ENCODE measurements at places on chromosomes 5 and 9. TPM values are rescaled to one million over a fixed set of nuclear protein-coding genes. Genes with fewer than 3 reads are reported as not detected.
A peak's percentile ranks its signal among the peaks of the same experiment; 100 is the strongest.

- no peaks in the 10 kb centered on the region for H3K36me3 ChIP-seq
- DNase-seq, result peak; percentile 69
- H3K27ac ChIP-seq, result no peak overlapping the region
- H3K4me1 ChIP-seq, result no peaks in the 10 kb centered on the region
- H3K27me3 ChIP-seq, result peaks cover 9% of the 10 kb centered on the region
Observed at GRCh38 chr9:119365291-119366027, 3.8 kb downstream of the BRINP1 start.

Gene HAND1
- 2.6 TPM for polyA plus RNA-seq

DNA sequence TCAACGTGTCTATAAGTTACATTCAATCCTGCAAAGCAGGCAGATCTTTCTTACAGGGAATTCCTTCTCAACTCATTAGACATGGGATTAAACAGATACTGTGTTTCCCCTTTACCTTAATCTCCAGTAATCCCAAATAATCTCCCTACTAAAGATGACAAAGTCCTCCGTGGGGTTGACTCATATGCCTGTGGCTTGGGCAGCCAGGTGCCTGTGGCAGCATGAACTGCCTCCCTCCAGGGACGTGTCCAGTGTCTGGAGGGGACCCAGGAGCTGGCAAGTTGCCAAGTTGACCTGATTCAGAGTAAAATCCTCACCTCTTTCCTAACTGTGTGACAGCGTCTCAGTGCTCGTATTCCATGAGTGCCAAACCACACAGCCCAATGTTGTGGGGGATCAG, 94.6 kb upstream of the PTCH1 start:
- H3K4me3 ChIP-seq, result no peak overlapping the region
- H3K27me3 ChIP-seq, result no peaks in the 10 kb centered on the region
- no peak overlapping the region for H3K27ac ChIP-seq
- no peaks in the 10 kb centered on the region for H3K36me3 ChIP-seq
- DNase-seq, result peak; percentile 48

DNA sequence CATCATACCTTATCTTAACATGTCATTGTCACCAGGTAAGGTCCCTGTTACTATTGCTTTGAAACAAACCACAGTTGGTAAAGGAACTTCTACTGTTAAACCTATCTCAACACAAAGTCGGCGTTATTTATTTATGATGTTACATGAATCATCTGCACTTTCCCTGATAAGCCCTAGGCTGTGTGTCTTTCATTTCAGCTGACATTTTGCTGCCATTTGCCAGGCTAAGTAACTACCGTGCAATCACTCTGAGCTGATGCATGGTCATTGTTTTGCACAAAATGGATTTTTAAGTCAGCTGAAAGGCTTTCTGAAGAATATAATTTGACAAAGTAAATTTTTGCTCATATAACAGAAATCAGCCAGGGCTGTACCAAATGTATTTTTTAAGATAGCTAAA, 546.5 kb downstream of the ZNF608 start:
- no peak overlapping the region for H3K4me3 ChIP-seq
- H3K4me1 ChIP-seq, result no peaks in the 10 kb centered on the region
- H3K36me3 ChIP-seq, result no peaks in the 10 kb centered on the region
- H3K27me3 ChIP-seq, result no peaks in the 10 kb centered on the region

DNA sequence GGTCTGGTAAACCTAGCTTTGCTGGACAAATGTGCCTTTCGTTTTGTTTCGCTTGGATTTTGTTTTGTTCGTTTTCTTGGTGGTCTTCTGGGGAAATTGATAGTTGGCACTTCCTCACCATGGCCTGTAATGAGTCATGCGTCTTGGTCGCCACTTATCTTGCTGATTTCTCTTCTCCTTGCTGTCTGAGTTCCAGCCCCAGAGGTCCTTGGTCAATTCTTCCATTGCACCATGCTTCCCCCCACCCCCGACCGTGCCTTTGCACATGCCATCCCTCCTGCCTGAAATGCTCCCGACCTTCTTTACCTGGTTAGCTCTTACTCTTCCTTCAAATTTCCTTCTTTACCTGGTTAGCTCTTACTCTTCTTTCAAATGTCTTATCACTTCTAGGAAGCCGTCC, 168.7 kb upstream of the MSX2 start:
- H3K4me1 ChIP-seq, result no peaks in the 10 kb centered on the region
- no peaks in the 10 kb centered on the region for H3K27me3 ChIP-seq
- H3K4me3 ChIP-seq, result no peak overlapping the region
- no peak for DNase-seq

GRCh38 chr9:85942913-85943709, 2.2 kb downstream of the NAA35 start:
- no peaks in the 10 kb centered on the region for H3K27me3 ChIP-seq
- no peak overlapping the region for H3K27ac ChIP-seq
- DNase-seq, result no peak
- 0 out of 2 replicates have a peak overlapping the region, but pooled peaks have one; percentile 83 for H3K4me3 ChIP-seq
- H3K4me1 ChIP-seq, result peaks cover 4% of the 10 kb centered on the region

DNA sequence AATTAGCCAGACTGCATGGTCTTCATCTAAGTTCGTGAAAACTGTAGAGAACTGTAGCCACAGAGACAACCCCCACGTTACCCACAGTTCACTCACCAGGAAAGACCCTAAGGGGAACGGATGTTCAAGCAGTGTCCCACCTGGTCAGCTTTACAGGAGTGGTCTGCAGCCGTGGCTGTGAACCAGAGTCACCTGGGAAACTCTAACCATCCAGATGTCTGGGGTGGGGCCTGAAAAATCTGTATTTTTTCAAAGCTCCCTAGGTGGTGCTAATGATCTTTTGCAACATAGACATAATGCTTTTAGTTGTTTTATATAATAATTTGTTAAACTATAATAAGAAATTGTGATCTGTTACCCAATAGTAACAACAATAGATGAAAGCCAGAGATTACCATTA, 47.7 kb upstream of the ANGPTL2 start:
- no peak overlapping the region for H3K4me3 ChIP-seq
- DNase-seq, result no peak
- no peaks in the 10 kb centered on the region for H3K27me3 ChIP-seq
- H3K36me3 ChIP-seq, result no peaks in the 10 kb centered on the region
- no peak overlapping the region for H3K27ac ChIP-seq
- H3K4me1 ChIP-seq, result no peaks in the 10 kb centered on the region

DNA sequence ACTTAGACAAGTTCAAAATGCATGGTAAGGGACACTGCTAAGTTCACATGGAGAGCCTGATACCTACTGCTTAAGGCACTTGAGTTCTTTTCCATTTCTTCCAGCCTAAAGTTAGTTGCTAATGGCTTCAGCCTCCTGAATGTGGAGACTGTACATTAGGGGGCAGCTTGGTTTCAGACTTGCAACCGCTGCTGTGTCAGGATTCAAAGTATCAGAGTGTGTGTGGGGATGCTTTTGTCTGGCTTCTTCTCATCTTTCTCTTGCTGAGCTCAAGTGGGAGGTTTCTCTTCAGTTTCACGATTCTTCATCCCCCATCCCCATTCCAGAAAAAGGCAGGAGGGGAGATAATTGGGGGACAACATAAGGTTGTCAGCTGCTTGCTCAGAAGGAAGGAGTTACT, 49.4 kb downstream of the ATP10B start:
- H3K27ac ChIP-seq, result no peak overlapping the region
- H3K27me3 ChIP-seq, result no peaks in the 10 kb centered on the region
- DNase-seq, result no peak

Gene GMCL2
- not detected for polyA plus RNA-seq

DNA sequence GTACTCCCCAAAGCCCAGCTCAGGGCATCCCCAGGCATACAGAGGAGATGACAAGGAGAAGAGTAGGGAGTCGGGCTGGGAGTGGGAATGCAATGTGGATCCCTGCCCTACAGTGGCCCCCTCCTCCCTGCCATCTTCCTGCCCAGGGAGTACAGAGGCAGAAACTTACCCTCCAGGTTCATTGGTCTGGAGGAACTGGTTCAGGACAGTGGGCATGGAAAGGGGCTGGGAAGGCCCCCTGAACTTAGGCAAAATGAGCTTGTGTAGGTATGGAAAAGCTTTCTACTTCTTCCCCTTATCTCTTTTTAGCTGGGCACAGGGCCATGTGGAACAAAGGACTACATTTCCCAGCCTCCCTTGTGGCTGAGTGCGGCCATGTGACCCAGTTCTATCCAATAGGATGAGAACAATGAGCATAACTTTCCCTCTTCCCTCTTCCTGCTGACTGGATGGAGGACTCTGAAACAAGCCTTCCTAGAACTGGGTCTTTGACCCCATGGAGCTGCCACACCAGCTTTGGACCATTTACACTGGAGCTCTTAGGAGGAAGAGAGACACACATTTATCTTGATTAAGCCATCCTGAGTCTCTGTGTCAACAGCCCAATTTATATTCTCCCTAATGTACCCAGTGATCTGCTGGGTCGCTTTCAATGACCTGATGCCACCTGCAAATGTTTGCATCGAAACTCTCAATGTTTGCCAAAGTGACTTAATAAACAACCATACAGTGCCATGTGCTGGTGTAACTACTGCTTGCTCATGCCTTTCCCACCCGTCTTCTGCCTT, 25.0 kb upstream of the HMCN2 start:
- H3K4me1 ChIP-seq, result no peaks in the 10 kb centered on the region
- peak; percentile 84 for DNase-seq
- H3K27ac ChIP-seq, result peak overlapping the region; percentile 54

DNA sequence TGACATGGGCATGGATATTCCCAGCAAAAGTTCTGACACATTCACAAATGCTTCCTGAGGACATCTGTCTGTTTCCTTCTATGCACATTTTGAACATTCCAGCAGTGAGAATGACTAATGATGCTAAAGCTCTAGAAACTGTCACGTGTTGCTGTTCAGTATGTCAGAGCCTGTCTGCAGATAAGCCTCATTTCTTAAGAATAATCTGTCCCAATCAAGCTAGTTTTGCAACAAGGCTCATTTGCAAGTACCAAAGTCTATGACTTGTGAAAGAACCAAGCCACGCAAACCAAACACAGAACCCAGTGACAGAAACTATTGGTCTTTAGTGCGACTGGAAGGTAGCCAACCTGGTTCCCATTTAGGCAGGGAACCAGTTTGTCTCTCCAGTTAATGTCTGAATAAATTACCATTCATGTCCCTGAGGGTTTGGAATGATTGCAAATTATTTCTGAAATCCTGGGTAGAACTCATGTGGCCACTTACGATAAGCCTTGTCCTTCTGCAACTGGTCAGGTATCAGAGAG, 178.5 kb downstream of the C9orf152 start:
- H3K4me3 ChIP-seq, result no peak overlapping the region
- no peaks in the 10 kb centered on the region for H3K4me1 ChIP-seq
- H3K27me3 ChIP-seq, result no peaks in the 10 kb centered on the region
- H3K36me3 ChIP-seq, result no peaks in the 10 kb centered on the region

DNA sequence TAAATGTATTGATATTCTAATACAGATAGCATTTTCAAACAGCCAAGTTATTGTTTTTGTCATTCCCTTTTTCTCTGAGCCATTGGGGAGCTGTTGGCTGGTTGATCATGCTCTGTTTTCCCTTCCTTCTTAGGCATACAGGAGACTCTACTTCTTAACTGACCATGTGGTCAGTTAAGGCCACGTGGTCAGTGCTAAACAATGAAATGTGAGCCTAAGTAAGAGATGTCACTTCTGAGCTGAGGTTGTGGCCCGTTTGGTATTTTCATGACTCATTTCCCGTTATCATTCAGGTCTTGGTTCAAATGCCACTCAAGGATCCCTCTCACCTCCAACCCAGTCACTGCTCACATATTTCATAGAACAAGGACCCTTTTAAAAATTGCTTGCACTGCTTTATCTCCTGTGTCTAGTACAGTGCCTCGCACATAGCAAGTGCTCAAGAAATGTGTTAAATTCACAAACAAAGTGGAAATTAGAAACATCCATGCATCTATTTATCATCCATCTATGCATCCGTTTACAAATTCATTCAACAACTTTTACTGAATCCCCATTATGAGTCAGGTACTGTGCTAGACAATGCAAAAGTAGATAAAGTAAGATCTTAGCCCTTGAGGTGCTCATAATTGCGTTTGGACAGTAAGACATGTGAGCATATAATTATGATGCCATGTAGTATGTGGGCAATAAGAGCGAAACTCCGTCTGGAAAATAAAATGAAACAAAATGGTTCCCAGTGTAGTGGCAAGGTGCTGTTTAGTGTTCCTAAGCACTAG, 50.7 kb downstream of the ARRDC3 start:
- no peaks in the 10 kb centered on the region for H3K27me3 ChIP-seq
- 0 out of 2 replicates have a peak, but pooled peaks cover 8% of the 10 kb centered on the region for H3K4me1 ChIP-seq
- no peaks in the 10 kb centered on the region for H3K36me3 ChIP-seq
- no peak for DNase-seq
- no peak overlapping the region for H3K4me3 ChIP-seq
- no peak overlapping the region for H3K27ac ChIP-seq

Gene DMGDH
- polyA plus RNA-seq, result 0.56 TPM

DNA sequence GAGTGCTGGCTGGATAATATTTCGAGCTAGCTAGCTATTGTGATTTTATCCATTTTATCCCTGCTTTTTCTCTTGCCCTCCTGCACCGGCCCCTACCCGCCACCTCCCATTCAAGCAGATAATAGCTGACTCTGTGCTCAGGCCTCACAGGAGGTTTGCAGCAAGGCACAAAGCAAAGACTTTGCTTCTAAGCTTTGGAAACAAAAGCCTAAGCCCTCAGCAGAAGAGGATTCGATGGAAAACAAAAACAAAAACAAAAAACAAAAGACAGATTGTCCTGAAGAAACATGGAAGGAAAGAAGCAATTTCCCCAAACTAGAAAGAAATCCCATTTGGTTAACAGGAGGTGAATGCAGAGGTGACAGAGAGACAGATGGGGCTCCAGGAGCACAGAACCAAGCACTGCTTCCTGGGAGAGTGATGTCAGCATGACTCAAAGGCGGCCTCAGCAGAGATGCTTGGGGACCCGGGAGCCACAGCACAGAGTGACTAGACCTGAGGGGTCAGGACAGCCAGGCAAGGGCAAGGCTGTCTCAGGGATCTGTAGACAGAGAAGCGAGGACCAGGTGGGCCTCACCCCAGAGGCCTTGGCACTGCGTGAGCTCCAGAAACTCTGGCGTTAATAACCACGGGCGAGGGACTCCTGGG, 28.4 kb downstream of the MTX3 start:
- no peak overlapping the region for H3K4me3 ChIP-seq
- no peak overlapping the region for H3K27ac ChIP-seq
- no peak for DNase-seq
- H3K36me3 ChIP-seq, result no peaks in the 10 kb centered on the region

Gene PCDHGC4
- polyA plus RNA-seq, result 0.53 TPM

Gene ENG
- polyA plus RNA-seq, result 18.8 TPM

DNA sequence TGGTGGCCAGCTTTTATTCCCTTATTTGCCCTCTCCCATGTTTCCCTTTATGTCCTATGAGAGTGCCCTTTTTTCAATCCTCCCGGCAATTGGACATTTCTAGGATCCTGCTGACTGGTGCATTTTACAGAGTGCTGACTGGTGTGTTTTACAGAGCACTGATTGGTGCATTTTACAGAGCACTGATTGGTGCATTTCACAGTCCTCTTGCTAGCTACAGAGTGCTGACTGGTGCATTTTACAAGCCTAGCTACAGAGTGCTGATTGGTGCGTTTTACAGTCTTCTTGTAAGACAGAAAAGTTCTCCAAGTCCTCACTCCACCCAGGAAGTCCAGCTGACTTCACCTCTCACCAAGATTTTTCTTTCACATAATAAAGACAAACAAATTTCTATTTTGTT, 15.4 kb upstream of the FANCC start:
- no peaks in the 10 kb centered on the region for H3K27me3 ChIP-seq
- H3K27ac ChIP-seq, result no peak overlapping the region
- H3K36me3 ChIP-seq, result no peaks in the 10 kb centered on the region
- no peaks in the 10 kb centered on the region for H3K4me1 ChIP-seq
- DNase-seq, result no peak

- no peak overlapping the region for H3K4me3 ChIP-seq
- no peaks in the 10 kb centered on the region for H3K36me3 ChIP-seq
- H3K27me3 ChIP-seq, result no peaks in the 10 kb centered on the region
- DNase-seq, result peak; percentile 19
- H3K27ac ChIP-seq, result peak overlapping the region; percentile 47
Observed at GRCh38 chr5:74382987-74383593, 257.4 kb downstream of the ENC1 start.

Data from SK-N-SH (cell line).